ENCODE measurements at places on chromosomes 6 and 20.

DNA sequence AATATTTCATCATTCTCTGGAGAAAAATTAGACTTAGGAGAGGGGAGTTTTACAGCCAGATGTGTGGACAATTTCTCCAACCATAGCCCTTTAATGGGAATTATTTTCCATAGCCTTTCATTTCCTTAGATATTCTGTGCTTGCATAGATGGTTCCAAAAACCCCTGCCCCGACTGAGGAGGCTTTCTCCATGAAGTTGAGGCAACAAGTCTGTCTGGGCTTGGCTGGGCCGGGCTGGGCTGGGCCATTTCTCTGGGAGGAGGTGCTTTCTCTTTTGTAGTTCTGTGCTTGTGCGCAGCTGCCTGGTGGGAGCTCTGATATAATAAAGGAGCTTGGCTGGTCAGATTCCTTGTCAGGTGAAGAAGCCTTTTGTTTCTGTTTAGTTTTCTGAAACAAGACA, 71.4 kb downstream of the SOBP start:
- no peak for ATAC-seq

- ATAC-seq = no peak
Measured at GRCh38 chr20:63004607-63005364, 2.0 kb downstream of the BHLHE23 start.

DNA sequence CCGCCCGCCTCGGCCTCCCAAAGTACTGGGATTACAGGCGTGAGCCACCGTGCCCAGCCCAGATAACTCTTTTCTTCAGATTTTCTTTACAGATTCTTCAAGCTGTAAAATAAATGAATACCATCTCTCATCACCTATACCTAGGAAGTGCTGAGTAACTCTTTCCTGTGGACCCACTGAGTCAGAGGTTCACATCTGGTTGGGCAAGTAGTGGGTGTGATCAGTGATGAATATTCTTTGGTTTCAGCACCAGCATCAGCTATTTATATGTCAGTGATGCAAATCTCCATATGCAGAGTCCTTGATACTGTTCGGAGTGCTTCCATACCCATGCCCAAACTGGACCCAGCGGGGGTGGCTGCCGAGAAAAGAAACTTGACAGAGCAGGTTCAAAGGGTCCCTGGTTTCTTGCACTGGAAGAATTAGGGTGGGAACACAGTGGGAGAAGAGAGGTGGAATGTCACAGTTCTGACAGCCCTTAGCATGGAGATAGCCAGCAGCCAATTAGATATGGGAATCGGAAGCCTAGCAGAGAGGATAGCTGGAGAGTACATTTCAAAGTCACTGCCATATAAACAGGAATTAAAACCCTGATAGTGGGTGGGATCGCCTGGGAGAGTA, 64.9 kb upstream of the DDR1 start:
- no peak for ATAC-seq

DNA sequence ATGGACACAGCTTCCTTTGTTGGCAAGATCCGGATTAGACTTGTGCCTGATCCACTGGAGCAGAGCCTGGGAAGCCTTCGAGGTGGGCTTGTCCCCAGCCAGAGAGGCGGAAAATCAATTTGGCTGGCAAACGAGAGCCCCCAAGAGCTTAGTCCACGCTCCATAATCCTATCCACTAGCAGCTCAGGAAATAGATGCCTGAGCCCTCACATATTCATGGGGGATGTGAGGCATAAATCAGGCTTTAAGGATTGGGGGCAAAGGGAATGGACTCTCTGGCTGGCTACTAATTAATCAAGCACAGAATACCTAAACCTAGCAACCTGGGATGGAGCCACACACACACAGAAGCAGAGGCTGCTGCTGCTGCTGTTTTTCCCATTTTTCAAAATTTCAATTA, 137.9 kb downstream of the PKHD1 start:
- ATAC-seq = no peak

DNA sequence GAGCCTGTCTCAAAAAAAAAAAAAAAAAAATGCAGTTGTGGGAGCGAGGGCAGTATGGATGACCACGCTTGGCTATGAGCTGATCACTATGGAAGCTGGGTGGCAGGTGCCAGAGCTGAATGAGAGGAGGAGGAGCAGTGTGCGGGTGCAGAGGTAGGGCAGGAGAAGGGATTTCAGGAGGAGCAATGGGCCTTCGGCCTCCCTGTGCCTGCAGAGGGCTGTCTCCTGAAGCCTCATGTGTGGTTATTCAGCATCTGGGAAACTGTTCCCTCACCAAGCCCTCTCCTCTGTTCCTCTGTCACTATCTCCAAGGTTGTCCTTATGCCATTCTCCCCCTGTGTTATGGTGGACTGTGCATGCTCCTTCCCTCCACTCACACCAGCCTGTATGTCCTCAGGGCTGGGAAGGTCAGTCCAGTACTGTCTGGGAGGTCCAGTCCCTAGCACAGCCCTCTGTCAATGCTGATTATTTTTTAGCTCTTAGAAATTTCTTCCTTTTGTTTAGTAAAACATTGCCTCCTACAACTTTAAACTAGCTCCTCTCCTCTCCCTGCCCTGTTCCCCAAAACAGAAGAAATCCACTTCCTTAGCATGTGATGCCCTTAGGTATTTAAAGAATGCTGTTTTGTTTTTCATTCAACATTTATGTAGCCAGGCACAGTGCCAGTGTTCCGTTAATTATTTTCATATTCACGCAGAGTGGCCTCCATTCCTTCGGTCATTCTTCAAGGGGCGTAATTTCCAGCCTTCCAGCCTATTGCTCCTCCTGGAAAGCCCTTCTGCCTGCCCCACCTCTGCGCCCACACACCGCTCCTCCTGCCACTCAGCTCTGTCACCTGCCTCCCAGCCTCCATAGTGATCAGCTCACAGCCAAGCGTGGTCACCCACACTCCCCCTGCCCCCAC, 48.9 kb downstream of the CNBD2 start:
- ATAC-seq = peak; percentile 17

DNA sequence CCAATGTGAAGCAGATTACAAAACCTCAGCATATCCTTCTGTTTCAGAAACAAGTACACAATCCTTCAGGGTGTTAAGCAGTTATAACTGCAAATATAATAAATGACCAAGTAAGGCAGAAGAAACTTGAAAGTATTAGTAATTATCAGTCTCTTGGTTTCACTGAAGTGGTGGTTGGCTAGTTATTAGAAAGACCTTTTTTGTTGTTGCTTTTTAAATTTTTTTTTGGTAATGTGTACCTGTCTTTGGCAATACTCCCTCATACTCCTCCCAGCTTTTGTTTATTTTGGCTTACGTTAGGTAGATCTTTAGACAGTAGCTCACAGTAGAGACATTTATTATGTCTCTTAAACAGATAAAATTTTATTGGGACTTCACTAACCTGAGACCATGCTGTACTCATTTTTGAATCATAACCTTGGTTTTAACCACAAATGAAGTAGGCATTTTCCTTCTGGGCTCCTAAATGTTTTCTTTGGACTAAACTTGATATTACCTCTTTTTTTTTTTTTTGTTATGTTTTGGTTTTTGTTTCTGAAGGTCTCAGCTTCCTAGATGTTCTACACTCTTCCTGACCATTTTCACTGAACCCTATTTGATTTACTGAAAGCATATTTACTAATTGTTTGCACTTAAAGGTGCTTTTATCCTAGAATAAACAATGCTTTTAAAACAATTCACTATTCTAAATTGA, 6.4 kb downstream of the CD2AP start:
- ATAC-seq = no peak

DNA sequence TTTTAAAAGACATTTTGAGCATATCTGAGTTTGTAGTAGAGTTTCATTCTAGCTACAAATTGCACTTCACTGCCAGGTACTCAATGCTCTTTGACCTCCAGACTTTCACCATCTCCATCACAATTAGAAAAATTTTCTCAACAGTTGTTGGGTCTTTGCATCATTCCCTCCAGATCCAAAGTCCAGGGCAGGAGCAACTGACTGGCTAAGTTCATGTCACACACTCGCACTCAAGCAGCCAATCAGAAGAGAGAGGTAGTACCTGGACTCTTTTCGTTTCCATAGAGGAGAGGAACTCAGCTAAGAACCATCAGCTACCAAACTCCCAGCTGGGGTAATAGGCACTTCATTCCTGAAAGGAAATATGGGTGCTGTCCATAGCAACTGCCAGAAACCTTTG, 9.0 kb downstream of the SPINT3 start:
- no peak for ATAC-seq

DNA sequence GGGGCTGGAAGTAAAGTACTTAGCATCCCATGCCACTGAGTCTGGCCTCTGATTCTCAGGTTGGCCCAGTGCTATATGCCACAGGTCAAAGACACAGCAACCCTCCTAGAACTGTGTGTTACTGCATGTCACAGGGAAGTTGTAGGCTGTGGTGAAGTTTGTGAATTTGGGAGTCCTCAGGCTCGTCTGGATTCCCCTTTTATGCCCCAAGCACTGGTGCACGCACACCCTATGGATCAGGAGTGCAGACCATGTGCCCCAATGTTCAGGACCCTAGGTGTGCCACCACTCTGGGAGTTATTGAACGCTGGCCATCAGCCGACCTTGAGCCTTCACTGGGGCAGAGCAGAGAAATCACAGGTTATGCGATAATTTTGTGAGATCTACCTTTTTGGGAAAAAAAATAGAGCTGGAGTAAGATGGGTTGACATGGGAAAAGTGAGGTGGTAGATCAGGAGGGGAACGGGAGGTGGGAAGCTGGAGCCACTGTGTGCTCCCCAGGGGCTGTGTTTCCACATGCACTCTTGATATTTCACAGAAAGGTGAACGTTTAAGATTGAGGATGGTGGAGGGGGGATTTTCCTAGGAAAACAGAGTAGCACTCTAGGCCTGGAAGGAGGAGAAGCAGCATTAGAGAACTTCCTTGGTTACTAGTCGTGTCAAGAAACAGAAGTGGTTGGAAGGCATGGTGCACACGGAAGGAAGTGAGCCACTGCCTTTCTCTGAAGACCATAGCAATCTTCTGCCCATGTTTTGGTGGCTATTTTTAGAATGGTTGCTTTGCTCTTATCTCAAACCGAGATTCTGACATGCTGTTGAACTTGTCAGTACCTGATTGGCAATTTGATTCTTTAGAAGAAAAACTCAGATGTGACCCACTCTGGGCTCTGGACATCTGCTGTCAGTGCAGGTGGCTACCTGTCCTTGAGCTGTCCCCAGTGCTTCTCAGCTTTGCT, 44.1 kb downstream of the DUSP22 start:
- peak; percentile 67 for ATAC-seq

DNA sequence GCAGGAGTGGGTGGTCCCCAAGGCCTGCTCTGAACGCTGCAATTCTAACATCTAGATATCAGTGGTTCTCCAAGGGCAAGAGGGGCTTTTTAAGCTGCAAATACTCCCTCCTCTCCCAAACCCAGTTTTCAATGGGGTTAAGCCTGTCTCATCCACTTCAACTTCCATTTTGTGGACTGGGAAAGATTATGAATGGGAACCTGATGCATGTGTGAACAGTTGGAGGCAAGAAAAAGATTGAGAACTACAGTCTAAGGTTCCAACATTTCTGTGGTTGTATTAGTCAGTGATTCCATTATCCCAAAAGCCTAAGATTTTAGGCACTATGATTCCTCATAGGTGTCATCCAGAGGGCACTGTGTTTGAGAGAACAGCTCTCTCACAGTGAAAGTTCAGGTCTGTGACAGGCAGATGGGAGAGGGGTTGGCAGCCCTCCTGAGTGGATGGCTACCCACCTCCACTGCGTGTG, 53.7 kb downstream of the HNF4A start:
- ATAC-seq = no peak

- ATAC-seq = no peak
Measured at GRCh38 chr6:139336488-139336887, 38.0 kb downstream of the CITED2 start.

GRCh38 chr6:7802662-7803061, 76.8 kb downstream of the BMP6 start:
- ATAC-seq = peak; percentile 31

GRCh38 chr6:37580176-37580955, 80.7 kb upstream of the CCDC167 start:
- no peak for ATAC-seq

DNA sequence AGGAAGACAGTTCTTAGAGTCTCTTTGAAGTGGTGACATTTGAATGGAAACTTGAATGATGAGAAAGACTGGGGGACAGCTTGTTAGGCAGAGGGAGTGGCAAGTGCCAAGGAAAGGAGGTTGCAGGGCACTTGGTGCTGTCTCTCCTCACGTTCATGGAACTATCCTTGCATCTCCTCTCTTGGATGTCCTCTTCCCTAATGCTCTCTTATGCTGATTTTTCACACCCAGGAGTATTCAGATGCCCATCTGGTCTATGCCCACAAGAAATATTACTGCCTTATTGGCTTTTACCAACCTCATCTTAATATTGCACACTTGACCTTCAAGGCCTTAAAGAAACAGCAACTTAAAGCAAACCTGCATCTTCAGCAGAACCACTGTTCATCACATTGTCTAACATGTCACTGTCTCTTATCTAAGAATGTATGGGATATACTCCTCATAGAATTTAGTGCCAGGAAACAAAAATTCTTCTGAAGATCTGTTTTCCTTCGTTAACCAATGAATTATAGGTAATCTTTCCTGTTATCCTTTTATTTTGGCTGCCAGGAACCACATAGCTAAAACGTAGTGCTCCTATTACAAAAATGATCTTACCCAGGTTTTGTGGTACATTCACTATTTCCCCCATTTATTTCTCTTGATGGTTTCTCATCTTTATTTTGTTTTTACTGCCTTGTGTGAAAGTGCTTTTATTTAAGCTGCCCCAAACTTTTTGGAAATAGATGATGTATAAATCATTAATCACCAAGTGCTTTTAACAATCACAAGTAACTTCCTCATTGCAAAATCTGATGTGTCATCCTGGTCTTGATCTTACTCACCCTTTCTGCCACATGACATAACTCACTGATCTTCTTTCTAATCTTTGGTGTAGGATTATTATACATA, 12.8 kb downstream of the RGS17 start:
- no peak for ATAC-seq

DNA sequence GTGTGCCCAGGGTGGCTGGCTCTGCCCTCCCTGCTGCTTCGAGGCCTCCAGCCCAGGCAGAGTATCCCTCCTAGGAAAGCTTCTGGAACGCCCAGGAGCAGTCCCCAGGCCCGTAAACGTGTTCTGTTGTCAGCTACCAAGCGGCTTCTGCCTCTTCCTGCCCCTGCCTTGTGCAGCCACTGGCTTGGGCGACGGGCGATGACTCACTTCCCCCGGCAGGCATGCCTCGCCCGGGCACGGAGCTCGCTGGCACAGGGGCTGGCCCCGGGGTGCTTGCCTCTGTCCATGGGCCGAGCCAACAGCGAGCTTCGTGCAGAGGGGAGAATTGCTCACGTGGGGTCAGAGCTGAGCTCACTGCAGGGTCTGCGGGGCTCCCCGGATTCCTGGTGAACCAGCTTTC, 86.7 kb upstream of the THBS2 start:
- ATAC-seq = peak; percentile 19

- ATAC-seq = no peak
Measured at GRCh38 chr6:51753635-51754034, 333.8 kb downstream of the PKHD1 start.

GRCh38 chr6:9482030-9482738, 932.7 kb downstream of the TFAP2A start:
- no peak for ATAC-seq

- no peak for ATAC-seq
Measured at GRCh38 chr20:36279776-36280175, 26.4 kb upstream of the DLGAP4 start.

- ATAC-seq = no peak
Measured at GRCh38 chr6:78618970-78619369, 248.4 kb upstream of the IRAK1BP1 start.
